ENCODE measurements at places on chromosomes 3 and 15.

DNA sequence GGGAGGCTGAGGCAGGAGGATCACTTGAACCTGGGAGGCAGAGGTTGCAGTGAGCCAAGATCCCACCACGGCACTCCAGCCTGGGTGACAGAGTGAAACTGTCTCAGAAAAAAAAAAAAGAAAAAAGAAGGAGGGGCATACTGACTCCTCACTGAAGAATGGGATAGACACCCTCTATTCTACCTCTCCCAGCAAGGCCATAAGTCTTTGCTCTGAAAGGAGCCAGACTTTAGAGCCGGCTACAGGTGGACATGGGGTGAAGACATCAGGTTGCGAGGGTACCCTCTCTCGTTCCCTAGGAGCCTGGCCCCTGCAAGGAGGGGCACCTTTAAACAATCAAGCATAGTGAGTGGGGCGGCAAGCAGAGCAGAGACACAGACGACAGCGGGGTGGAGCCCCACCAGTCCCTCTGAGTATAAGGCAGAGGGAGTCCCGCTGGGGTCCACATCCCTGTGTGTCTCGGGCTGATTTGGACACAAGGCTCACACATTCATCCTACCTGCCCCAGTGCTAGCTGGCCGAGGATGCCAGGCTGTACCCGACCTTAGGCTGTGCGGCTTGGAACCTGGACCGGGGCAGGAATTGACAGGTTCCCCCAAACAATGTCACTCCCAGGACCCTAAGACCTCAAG lies 1.1 kb downstream of the GRAMD2A start:
- DNase-seq = no peak

DNA sequence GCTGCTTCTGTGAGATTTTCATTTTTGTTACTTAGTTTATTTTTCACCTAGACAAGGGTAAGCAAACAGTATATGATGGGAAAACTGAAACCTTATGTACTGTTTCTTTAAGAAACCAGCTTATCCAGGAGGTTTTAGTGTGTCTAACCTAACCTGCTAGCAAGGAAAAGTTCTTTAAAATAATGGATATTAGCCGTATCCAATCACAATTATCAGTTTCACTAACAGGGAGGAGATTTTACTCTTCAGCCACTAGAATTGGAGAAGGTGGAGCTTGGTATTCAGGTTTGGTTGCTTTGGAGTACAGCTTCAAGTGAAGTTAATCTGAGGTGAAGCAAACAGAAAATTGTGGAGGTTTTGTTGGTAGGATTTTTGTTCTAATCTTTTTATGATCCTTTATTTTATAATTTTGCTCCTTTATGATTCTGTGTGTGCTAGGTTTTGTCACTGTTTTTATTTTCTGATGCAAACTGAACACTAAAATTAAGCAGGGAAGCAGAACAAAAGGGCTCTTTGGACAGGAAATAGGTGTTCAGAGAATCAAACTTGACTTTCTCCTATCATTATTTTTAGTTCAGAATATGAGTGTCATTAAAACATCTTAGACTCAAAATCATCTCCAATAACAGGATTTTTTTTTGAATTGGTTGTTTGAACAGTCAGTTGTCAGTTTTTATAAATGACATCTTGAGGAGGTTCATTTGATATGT lies 13.0 kb downstream of the ZFAND6 start:
- DNase-seq = no peak

- no peak for DNase-seq
Measured at GRCh38 chr3:36317915-36318314, 62.4 kb upstream of the STAC start.

DNA sequence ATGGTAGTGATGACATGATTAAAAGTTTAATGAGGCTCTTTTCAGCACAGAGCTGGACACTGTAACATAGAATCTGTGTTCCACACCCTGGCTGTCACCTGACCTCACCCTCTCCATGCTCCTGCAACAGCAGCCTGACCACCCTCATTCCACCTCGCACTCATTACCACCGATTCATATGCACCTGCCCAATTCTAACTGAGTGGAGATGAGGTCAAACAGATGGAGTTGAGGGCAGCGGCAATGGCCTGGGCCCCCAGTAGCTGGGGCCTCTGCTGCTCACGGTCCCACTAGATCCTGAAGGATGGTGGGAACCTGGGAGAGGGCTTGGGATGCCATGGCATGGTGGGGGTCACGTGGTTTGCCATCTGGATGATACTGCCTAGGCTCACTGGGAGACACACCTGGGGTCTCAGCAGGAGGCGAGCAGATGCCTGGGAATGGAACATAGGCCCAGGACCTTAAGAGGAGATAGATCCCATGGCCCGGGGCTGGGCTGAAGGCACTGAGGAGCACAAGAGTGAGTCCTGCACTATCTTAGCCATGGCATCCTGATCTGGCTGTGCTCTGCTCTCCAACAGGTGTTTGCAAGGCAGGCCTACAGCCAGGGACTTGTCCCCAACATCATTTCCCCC lies 1.3 kb downstream of the SCN5A start:
- no peak for DNase-seq
